Stimulated activated CD4-positive, alpha-beta T cell treated with anti-CD3 and anti-CD28 coated beads, Interleukin-12 subunit alpha, Interleukin-12 subunit beta, amount 100 ng/mL, for 4 hours (primary cell): ENCODE measurements at places on chromosomes 2 and 18.
A peak's percentile ranks its signal among the peaks of the same experiment; 100 is the strongest.

GRCh38 chr2:180482696-180483095, 475.6 kb upstream of the CWC22 start:
- DNase-seq, result no peak

GRCh38 chr2:117958186-117958585, 55.7 kb downstream of the CCDC93 start:
- DNase-seq, result no peak

GRCh38 chr2:80464275-80464674, 159.7 kb upstream of the LRRTM1 start:
- DNase-seq, result no peak

DNA sequence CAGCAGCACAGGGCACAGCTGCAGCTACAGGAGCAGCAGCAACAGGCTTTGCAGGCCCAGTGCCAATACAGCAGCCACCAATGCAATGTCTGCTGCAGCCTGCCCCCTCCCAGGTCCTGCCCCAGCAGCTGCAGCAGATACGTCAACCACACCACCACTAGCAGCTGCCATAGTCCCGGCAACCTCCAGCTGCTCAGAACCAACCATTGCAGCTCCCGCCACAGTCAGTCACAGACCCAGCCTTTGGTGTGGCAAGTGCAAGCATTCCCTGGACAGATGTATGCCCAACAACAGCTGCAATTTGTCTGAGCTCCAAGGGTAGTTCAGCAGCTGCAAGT, 53.3 kb upstream of the TUBA3E start:
- no peak for DNase-seq

DNA sequence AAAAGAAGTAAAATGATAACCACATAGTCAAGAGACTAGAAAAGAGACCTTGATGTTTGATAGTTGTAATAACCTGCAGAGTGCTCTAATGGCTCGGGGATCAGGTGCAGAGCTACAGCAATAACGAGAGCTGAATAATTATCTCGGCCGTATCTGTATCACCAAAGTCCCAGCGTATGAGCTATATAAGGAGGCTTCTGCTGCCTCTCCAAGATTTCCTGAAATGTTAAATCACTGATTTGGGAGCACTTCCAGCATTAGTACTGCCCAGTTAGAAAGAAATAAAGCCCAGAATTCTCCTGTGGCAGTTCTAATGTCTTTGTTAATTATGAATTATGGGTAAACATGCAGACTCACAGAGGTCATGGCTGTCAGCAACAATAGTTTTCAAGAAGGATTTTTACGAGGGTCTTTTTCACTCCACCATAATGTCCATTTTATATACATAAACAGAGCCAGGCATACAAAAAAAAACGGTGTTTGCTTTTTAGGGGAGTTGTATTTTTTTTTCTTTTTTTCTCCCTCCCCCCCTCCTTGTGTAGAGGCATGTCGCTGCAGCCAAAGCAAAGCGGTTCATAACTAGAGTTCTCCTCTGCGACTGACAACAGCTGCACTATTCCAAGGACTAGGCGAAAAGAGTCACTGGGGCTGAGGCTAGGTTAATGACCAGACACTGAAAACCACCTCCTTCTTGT, 168.3 kb upstream of the VRK2 start:
- DNase-seq, result no peak

DNA sequence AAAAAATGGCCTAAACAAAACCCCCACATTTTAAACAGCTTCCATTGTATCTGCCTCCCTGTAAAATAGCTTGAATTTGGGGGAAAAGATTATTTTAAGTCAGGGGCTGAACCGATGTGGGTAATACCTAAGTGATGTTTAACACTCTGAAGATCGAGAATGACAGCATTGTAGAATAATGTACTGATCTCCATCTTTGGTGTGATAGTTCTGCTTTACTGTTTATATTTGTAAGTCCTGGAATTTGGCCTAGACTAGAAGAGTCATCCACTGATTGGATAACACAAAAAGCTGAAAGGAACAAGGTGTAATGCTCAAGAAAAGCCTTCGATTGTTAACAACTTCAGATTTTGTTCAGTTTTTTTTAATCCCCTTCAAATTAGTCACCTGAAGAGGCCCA, 53.8 kb upstream of the CCDC68 start:
- DNase-seq, result no peak

DNA sequence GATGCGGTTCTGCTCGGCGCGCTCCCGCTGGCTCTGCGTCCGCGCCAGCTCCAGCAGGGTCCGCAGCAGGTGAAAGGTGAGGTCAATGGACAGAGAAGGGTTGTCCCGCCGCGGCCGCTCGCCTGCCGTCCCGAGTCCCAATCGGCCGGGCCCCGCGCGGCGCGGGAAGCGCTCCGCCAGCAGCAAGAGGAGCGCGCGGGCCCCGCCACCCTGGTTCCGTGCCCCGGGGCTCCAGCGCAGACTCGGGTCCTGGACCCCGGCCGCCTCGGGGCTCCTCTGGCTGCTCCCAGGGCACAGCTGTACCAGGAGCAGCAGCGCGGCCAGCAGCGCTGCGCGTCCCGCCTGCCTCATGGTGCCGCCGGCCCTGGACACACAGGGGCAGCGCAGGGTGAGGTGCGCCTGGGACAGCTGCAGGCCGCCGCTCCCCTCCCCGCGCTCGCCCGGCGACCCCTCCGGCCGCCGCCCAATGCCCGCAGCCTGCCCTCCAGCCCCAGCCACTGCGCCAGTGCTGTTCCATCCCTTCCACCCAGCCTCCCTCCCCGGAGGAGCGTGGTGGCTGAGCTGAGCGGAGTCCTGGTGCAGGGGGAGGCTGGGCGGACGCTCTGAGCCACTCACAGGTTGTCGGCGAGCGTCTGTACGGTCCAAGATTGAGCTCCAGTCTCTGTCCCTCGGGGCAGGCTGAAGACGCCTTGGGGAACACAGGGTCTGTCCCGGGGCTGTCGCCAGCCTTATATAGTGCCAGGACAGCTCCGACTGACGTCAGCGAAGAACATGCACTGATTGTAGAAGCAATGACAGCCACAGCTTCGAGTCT, 493 bp downstream of the UCN start:
- no peak for DNase-seq

- no peak for DNase-seq
Observed at GRCh38 chr2:239236043-239236807, 164.6 kb downstream of the HDAC4 start.

DNA sequence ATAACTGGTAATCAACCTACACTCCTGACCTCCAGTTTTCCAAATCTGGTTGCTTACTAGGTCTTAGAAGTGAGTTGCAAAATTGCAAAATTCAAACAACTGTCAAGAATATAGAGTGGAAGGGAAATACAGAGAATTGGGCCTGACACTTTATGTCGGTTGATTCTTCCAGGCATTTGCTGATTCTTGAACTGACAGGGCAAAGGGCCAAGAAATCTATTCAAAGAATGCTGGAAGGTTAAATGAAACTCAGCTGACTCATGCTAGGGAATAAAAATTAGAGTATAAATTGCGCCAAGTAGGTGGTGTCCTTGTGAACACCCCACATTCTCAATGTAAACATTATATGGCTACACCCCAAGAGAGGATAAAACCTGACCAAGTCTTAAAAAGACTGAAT, 21.5 kb upstream of the ZSCAN30 start:
- no peak for DNase-seq

DNA sequence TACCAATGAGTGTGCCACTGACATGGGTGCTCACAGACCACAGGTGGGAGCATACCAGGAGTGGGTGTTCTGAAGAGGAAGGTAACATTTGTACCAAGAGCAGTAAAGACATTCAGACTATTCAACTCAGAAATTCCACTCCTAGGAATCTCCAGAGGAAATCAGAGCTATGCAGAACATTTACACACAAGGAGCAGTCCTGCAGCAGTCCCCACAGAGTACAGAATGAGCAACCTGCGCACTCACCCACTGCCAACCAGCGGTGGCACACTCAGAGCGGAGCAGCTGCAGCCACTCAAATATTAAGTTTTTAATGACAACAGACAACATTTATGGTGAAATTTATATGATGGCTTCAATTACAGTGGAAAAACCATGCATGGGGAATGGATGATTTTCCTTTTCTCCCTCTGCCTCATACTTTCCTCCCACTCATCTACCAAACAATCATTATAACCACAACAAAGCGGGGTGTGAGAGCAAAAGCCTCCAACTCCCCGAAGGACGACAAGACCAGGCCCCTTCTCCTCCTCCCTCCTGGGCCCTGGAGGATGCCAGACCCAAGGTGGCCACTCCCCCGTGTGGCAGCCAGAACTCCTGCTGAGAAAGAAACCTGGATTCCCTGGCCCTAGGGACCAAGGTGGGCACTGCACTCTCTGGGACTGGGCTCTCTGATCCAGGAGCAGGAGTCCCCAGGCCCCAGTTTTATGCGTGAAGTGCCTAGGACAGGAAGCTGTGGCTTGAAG, 5.4 kb downstream of the HS6ST1 start:
- no peak for DNase-seq

DNA sequence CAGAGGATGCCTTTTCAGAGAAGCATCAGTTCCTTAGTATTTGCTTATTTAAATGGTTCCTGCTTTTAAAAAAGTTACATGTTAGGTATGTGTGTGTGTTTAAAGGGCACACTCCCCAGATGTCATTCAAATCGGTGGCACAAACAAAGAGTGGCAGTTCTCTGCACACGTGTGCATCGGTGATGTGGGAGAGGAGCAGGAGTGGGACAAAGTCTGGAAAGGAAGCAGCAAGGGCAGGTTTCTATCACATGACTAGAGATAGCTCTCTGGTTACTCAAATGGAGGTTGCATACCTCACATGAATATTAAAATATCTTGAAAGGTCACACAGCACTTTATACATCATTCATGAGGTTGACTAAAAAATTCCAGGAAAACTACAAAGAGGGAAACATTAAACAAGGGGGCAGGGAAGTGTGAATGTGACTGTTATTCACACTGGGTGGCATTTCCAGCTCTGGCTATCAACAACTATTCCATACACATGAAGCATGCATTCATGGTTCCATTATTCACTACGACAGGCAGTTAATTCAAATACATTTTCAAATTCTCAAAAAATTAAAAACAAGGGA, 64.7 kb downstream of the SEPTIN10 start:
- no peak for DNase-seq

GRCh38 chr2:47225061-47225783, 70.1 kb upstream of the STPG4 start:
- DNase-seq, result no peak

DNA sequence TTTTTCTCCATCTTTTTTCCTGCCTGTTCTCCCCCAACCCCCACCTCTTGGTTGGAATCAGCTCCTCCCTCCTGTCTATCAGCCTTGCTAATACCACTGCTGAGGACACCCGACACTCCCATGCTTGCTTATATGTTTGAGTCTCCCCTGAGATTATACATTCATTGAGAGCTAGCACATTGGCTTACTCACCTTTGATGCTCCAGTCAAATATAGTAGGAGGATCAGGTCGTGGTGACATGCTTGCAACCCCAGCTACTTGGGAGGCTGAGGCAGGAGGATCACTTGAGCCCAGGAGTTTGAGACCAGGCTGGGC, 91.5 kb upstream of the CCBE1 start:
- DNase-seq, result no peak

GRCh38 chr2:207767461-207768167, 2.1 kb downstream of the FZD5 start:
- DNase-seq, result peak; percentile 6

- DNase-seq, result no peak
Observed at GRCh38 chr2:201164166-201164565, 18.8 kb upstream of the CASP10 start.

- no peak for DNase-seq
Observed at GRCh38 chr18:24678626-24679025, 218.2 kb downstream of the HRH4 start.

GRCh38 chr2:85765081-85765731, 11.4 kb downstream of the ATOH8 start:
- no peak for DNase-seq

- no peak for DNase-seq
Observed at GRCh38 chr18:33729556-33729955, 151.5 kb downstream of the ASXL3 start.

DNA sequence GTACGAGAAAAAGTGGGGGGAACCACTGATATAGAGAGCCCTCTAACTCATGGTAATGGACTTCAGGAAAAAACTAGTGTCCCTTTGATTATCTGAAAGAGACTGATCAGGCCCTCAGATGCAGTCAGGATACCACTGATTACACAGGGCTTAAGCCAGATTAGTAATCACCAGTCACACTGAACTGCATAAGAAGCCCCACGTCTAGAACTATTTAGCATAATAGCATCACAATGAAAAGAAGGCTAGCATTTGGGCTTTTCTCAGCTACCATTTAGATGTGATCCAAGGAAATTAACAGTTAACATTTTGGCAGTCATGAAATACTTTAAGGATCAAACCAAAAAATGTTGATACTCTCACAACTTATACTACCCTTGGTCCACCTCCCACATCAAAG, 813.1 kb upstream of the POU3F3 start:
- no peak for DNase-seq

DNA sequence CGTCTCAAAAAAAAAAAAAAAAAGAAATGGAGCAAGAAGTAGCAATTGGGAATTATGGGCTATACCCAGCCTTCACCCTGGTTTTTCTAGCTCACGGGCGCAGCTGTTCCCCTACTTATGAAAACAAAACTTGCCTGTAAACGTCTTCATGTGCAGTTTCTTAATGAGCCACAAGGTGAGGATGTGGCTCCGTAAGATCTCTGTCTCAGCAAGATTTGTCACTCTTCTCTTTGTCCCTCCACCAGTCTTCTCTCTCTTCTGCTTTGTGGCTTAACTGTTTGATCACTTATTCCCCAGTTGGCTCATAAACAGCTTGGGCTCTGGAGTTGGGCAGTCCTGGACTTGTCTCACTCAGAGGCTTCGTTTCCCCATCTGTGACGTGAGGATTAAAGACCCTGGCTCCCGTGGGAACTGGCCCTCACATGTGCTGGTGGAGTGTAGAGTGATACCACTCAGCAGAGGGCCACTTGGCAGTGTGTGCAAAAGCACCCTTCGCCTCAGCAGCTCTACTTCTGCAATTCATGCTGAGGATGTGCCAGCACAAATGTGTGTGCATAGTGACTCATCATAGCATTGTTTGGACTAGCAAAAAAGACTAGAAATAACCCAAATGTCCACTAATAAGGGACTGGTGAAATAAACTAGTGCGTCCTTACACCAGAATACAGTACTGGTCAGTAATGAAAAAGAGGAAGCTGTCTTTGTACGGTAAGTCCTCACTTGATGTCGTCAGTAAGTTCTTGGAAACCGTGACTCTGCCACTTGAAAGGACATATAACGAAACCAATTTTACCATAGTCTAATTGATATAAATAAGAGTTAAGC, 8.7 kb downstream of the CEP68 start:
- no peak for DNase-seq

DNA sequence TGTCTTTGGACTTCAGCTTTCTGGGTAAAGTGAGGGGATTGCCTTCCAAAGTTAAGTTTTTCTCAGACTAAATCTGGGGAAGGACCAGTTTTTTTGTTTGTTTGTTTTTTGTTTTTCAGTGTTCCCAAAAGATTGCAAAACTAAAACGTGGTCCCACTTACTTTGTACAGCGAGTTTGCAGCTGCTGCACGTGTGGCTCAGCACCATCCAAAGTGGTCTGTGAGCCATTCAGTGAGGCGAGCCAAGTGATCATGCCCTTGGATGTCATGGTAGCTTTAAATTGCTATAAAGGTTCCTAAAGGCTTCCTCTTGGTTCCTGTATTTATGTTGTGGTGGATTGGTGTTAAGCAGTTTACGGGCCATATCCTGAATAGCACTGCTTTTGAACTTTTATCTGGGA, 23.0 kb downstream of the TET3 start:
- DNase-seq, result no peak
